ENCODE measurements at places on chromosomes 13 and 19.

GRCh38 chr19:58218899-58219298 is 9.8 kb upstream of the ZNF544 start:
- DNase-seq = peak; percentile 34

DNA sequence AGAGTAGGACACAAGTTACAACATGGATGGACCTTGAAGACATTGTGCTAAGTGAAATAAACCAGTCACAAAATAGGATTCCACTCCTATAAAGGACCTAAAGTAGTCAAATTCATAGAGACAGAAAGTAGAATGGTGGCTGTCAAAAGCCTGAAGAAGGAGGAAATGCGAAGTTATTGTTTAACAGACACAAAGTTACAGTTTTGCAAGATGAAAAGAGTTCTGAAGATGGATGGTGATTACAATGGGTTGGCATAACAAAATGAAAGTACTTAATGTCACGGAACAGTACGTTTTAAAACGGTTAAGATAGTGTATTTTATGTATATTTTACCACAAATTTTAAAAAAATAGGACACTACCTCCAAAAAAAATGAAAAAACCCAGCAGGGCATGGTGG is 34.8 kb downstream of the FOXO1 start:
- DNase-seq = no peak

- no peak for DNase-seq
These were observed 58.2 kb downstream of the USP12 start for GRCh38 chr13:27113436-27113835.

GRCh38 chr19:35512831-35513627 is 420 bp downstream of the DMKN start:
- no peak for DNase-seq

DNA sequence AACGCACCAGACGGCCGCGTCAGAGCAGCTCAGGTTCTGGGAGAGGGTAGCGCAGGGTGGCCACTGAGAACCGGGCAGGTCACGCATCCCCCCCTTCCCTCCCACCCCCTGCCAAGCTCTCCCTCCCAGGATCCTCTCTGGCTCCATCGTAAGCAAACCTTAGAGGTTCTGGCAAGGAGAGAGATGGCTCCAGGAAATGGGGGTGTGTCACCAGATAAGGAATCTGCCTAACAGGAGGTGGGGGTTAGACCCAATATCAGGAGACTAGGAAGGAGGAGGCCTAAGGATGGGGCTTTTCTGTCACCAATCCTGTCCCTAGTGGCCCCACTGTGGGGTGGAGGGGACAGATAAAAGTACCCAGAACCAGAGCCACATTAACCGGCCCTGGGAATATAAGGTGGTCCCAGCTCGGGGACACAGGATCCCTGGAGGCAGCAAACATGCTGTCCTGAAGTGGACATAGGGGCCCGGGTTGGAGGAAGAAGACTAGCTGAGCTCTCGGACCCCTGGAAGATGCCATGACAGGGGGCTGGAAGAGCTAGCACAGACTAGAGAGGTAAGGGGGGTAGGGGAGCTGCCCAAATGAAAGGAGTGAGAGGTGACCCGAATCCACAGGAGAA is 1.9 kb downstream of the PPP1R12C start:
- peak; percentile 35 for DNase-seq

GRCh38 chr19:31372246-31372781 is 23.1 kb upstream of the TSHZ3 start:
- DNase-seq = no peak

- peak; percentile 99 for DNase-seq
These were observed 308.3 kb downstream of the KCNRG start for GRCh38 chr13:50323440-50324065.

- DNase-seq = no peak
These were observed 41.1 kb downstream of the GPR12 start for GRCh38 chr13:26719356-26719945.

DNA sequence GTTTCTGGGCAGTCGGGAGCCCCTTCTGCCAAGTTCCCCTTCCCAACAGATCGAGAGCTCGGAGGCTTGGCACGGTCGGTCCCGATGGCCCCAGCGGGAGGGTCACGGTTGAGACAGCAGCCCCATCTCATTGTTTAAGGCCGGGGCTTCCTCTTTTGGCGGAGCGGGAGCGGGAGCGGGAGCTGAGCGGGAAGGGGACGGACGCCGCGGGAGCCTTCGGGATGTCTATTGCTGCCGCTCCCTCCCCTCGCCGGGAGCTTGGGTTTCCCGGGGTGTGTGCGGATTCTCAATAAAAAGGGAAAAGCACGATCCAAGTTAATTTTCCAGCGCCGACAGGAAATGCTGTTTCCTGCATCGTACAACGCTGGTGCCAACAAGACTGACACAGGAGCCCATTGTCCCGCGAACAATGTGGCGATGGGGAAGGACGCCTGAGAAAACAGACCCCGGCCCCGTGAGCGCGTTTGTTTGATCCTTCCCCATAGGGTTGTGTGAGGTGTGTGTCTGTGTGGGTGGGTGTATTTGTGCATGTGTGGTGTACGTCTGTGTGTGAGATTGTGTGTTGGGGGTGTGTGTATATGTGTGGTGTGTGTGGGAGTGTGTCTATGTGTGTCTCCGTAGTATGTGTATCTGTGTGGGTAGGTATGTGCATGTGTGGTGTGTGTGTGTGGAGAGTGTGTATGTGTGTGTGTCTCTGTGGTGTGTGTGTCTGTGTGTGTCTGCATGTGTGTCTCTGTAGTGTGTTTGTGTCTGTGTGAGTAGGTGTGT is 36.3 kb upstream of the FLT1 start:
- peak; percentile 27 for DNase-seq

GRCh38 chr13:51475727-51476501 is 23.1 kb upstream of the INTS6 start:
- DNase-seq = peak; percentile 38

DNA sequence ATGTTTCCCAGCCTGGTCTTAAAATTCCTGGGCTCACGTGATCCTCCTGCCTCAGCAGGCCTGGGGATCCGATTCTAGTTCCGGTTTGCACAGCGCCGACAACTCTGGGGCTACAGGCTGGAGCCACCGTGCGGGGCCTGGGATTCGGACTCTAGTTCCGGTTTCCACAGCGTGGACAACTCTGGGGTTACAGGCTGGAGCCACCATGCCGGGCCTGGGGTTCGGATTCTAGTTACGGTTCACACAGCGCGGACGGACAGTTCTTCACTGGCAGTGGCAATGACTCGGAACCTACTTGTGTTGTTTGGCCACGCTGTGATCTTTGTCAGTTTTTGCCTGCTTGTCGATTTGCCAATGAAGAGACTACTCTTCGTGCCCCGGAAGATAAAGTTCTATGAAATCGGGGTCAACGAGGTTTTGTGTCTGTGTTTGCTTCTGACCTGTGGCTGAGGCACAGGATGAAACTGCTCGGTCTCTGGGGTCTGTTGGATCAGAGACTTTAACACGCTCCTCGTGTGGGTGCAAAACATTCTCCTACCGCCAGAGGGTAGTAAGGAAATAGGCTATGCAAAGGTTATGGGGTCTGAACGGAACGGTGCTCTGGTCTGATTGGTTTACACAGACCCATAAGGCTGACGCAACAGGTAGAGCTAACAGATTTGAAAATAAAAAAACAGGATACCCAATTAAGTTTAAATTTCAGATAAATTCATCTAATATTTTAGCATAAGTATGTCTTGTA is 12.1 kb upstream of the ZSCAN1 start:
- DNase-seq = peak; percentile 61

DNA sequence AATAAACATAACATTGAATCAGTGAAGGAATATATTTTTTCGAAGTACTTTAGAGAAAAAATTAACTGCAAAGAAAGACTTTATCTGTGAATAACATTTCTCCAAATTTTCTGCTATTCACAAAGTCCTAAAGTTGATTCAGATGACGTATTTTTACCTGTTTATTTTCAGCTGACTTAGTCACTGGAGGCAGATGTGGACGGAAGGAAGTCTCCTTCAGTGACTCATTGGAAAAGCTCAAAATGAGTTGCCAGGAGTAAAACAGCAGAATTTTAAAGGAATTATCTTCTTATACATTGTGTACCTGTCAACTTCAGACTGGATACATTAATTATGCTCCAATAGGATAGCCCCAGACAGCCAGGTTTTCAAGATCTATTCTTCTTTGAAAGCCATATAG is 679.3 kb upstream of the GPC6 start:
- no peak for DNase-seq

DNA sequence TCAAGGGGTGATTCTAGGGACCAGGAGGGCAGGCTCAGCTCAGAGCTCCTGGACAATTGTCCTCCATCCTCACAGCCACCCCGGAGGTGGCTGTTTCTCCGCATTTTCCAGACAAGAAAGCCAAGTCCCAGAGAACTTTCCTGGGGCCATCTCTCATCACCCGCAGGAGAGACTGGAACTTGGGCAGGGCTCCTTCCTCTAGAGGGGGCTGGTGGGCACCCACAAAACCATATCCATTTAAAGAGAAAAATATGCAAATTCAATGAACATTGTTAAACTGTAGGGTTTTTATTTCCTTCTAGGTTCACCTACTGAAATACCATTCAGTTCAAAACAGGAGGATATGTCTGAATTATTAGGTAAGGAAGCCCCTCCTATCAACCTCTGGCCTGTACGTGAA is 16.6 kb downstream of the SPACA7 start:
- DNase-seq = no peak

DNA sequence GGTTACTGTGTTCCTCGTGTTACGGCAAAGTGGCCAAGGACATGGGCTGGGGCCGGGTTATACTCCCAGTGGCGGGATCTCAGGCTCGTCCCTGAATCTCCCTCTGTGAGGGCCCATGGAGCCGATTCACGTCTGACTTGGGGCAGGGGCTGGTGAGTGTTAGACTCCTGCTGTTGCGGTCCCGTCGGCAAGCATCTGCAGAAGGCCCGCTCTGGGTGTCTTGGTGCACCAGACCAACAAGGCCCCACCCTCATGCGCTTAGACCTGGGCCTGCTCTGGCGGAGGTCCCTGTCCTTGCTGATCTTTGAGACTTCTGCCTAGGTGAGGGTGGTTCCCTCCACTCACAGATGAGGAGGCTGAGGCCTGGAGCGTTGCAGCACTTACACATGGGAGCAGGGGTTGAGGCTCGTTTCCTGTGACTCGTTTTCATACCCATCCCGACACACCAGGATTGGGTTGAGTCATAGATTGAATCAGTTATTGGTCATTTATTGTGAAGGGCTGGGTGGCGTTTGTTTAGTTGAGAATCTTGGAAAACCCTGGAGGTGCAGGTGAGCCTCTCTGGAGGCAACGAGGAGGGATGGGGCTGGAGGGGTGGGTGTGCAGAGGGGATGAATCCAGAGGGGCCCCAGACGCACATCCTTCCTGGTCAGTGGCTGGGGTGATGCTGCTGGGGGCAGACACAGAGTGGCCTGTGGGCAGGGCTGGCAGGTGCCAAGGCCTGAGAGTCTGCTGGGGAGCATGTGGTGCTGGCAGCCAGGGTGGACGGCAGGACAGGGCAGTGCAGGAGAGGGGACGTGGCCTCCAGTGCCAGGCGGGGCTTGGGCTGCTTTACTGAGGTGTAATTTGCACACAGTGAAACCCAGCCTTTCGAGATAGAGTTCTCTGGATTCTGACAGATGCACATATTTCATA is 4.6 kb downstream of the EPN1 start:
- peak; percentile 79 for DNase-seq

DNA sequence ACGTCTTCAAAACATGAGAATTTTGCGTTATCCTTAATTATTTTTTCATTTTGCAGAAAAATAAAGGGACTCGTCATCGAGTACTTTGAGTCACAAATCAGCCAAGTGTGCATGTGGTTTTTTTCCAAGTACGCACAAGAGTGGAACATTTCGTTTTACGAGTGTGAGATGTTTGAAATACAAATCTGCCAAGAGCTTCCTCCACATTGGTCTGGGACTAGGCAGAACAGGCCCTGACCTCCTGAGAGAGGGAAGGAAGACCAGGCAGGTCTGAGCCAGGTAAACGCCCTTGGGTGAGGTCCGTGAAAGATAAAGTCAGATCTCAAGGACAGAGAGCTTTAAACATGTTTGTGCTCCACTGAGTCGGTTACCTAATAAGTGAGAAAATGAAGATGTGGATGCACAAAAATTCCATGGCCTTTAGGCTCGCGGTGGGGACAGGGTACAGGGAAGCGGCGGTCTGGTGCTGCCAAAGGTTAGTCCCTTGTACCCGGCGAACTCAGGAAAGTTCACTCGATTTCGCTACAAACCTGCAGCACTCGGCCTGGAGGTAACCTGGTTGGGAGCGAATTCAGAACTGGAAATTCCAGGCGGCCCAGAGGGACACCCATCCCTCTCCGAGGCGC is 473 bp upstream of the ITM2B start:
- DNase-seq = peak; percentile 65

DNA sequence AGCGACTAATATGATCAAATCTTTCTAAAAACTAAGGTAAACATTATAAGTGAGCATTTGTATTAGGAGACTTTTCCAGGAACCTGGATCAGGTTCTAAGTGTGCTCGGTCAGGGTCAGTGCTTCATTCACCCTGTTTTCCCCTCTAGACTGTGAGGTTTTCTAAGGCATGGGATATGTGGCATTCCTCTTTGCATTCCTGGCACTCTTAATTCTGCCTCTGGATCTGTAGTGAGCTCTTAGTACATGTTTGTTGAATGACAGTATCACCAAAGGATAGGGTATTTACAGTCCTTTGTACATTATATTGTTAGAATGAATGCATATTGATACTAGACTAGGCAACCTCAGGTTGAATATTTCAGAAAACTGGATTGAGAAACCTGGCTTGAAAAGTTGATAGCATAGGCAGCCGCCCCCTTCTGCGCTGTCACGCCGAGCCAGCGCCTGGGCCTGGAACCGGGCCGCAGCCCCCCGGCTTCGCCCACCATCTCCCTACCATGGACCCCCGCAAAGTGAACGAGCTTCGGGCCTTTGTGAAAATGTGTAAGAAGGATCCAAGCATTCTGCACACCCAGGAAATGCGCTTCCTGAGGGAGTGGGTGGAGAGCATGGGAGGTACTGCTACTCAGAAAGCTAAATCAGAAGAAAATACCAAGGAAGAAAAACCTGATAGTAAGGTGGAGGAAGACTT is 156.5 kb downstream of the KCNRG start:
- DNase-seq = no peak

DNA sequence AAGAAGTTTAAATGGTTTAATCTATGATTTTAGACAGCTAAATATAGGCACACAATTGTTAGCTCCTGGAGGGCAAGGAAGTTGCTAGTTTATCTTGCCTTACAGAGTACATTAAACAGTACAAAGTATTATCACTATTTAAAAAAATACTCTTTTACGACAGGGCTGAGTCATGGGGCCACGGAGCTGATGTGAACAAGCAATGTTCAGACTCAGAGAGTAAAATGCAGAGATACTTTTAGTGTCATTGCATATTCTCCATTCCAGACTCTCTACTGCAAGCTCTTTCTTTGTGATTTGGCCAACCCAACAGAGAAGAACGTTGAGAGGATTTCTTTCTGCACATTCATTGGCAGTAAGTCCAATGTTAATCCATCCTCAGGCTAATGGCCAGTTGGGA is 352.4 kb downstream of the SPRY2 start:
- DNase-seq = peak; percentile 70

- peak; percentile 30 for DNase-seq
These were observed 17.6 kb upstream of the TUBGCP3 start for GRCh38 chr13:112605531-112605990.

- no peak for DNase-seq
These were observed 28.4 kb downstream of the CSNK1G2 start for GRCh38 chr19:1969176-1970002.

GRCh38 chr13:33025220-33025744 is 9.1 kb downstream of the KL start:
- DNase-seq = no peak

Measured in fibroblast of mammary gland (primary cell).